NCI-H1105 treated with DMSO at 0.1 percent for 48 hours (cell line): ENCODE measurements at places on chromosomes 7 and 10.

DNA sequence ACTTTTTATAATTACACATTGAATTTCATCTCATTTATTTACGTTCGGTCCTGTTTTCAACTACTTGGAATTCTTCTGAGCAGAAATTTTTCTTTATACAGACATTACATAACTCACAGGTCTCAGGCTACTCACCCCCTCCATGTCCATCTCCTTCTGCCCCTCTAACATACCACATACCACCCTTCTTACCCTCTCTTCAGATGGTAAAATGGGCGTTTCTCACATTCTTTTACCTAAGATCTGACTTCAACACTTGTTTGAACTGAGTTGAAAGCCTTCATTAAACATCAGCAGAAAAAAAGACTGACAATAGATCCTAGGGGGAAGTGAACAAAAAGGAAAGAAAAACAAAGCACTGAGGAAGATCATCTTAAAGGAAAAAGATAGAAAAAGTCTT lies 309.7 kb downstream of the CTNNA3 start:
- no peak for DNase-seq

GRCh38 chr7:156117542-156118247 lies 305.4 kb upstream of the SHH start:
- no peak for DNase-seq

GRCh38 chr10:88067737-88068136 lies 204.3 kb downstream of the PTEN start:
- no peak for DNase-seq

DNA sequence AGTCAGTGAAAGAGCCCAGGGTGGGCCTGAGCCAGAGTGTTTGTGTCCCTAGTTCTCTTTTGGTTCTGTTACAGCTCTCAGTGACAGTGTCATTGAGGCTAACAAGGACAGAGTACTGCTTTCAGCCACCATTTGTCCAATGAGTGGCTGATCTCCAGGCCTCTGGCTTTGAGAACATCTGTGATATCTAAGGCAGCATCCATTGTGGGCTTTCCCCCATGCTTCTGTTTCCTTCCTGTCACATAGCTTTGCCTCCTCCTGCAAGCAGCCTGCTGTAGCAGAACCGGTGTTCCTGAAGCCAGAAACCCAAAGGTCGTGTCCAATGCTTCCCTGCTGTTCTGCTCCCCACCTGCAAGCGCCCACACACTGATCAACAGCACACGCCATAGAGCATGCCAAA lies 68.4 kb downstream of the IKZF1 start:
- no peak for DNase-seq

GRCh38 chr10:14532473-14533251 lies 201.9 kb upstream of the FRMD4A start:
- no peak for DNase-seq

DNA sequence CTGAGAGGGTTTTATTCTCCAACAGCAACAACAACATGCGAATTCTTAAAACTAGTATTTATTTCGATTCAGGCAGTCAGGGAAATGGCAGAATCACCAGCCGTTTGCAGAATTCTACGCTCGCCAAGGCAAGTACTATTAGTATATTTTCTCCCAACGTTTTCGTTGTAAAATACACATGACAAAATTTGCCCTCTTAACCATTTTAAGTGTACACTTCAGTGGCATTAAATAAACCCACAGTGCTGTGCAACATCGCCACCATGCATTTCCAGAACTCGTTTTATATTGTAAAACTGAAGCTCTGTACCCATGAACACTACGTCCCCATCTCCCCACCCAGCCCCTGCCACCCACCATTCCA lies 10.8 kb downstream of the EN2 start:
- DNase-seq, result no peak

- DNase-seq, result no peak
Observed at GRCh38 chr10:119268871-119269506, 61.6 kb downstream of the GRK5 start.

GRCh38 chr7:93890464-93891068 lies at the start of gene TFPI2:
TFPI2 (minus strand) TSS chr7:93890753; CDS start chr7:93890678, 75 bp downstream.
- DNase-seq, result no peak

- no peak for DNase-seq
Observed at GRCh38 chr7:81869670-81870069, 99.8 kb upstream of the HGF start.

DNA sequence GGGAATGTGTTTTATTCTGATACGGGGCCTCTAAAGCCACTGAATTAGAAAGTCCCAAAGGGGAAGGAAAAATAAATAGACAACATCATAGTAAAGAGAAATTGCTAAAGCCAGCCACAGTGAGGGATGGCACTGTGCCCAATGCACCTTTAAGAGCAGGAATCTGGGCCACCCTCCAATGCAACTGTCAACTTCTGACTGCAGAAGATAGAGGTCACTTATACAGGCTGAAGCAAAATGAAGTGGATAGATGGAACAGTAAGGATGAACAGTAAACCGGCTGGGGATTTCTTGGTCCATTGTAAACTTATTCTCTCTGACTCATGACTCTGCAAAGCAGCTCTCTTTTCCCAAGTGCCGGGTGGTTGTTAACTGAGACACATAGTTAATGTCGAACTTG lies 54.0 kb upstream of the KCNIP2 start:
- DNase-seq, result peak; percentile 8

DNA sequence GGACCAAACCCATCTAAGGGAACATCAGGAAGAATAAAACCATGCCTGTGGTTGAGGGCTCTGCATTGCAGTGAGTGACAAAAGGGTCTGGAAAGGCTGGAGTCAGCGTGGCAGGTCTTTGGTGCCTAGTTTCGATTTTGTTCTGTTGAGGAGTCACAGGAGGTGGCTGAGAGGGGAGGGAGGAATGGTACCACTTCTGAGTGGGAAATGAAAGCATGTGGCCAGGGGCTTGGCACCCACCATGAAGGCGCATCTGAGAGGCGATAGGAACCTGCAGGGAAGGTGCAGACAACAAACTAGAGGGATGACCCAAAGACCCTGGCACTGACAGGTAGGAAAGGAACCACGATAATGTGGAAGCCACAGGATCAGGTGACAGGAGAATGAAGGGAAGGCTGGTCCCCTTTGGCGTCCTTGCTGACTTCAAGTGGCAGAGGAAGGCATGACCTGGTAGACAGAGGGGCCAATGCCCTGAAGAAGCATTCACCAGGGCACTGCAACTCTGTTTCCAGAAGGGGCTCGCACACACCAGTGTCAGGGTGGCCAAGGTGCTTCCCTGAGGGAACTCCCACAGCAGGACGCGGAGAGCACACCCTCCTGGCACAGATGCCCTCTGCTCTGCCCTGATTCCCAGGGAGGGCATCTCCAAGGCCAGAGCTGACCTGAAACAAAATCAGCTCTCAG lies 41.7 kb downstream of the HIPK2 start:
- no peak for DNase-seq

- DNase-seq, result no peak
Observed at GRCh38 chr7:3034591-3035150, 9.0 kb downstream of the CARD11 start.

- no peak for DNase-seq
Observed at GRCh38 chr7:4687956-4688355, 5.9 kb downstream of the FOXK1 start.

- no peak for DNase-seq
Observed at GRCh38 chr7:117195361-117196029, 127.4 kb downstream of the WNT2 start.

DNA sequence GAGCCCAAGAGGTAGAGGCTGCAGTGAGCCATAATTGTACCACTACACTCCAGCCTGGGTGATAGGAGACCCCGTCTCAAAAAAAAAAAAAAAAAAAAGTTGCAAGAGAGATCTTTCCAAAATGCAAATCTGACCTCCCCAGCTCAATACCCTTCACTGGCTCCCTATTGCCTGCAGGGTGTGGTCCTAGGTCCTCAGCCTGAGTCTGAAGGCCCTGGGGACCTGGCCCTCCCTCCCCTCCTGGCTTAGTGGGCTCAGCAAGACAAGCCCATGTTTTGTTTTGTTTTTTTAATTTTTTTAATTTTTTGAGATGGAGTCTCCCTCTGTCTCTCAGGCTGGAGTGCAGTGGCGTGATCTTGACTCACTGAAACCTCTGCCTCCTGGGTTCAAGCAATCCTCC lies 20.6 kb downstream of the SRRM3 start:
- DNase-seq, result no peak

DNA sequence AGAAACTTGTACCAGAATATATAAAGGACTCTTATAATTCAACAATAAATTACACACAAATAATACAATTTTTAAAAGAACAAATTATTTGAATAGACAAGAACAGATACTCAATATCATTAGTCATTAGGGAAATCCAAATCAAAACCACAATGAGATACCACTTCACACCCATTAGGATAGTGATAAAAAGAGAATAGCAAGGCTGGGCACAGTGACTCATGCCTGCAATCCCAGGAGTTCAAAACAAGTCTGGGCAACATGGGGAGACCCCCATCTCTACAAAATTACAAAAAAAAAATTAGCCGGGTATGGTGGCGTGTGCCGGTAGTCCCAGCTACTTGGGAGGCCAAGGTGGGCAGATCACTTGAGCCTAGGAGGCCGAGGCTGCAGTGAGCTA lies 52.2 kb upstream of the KCNIP2 start:
- no peak for DNase-seq

- peak; percentile 22 for DNase-seq
Observed at GRCh38 chr7:85030893-85031292, 156.0 kb downstream of the SEMA3D start.

DNA sequence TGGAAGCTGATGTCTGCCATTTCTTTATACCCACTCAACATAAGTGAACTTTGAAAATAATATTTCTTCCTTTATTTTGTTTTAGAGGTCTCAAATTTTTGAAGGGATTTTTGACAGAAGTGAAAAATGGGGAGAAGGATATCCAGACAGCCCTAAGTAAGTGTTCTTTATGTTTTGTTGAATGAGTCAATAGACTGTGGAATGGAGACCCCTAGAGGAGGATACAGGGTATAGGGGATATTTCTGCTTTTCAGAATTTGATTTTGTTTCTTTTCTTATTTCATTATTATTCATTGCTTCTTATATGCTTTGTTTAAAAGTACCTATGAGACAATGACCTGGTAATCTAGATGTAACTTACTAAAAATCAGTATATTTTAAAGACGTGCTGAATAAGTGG lies 34.4 kb downstream of the PLEKHA8 start:
- peak; percentile 60 for DNase-seq

GRCh38 chr10:12608761-12609160 lies 259.4 kb downstream of the CAMK1D start:
- DNase-seq, result no peak
